ENCODE measurements at places on chromosomes 11 and 22. TPM values are rescaled to one million over a fixed set of nuclear protein-coding genes. Genes with fewer than 3 reads are reported as not detected.

The MB gene
- not detected for total RNA-seq

The SLC22A9 gene
- not detected for total RNA-seq

The KCNJ11 gene
- not detected for total RNA-seq

The SYT12 gene
- 2.6 TPM for total RNA-seq

The OR4D5 gene
- total RNA-seq, result not detected

The NXPE2 gene
- total RNA-seq, result 0.07 TPM

The MFRP gene
- not detected for total RNA-seq

The C11orf52 gene
- total RNA-seq, result 0.23 TPM

The KRTAP5-2 gene
- total RNA-seq, result not detected

The OR2AG1 gene
- not detected for total RNA-seq

The NXPE1 gene
- total RNA-seq, result not detected

The SLC22A8 gene
- total RNA-seq, result not detected

The VPS26B gene
- total RNA-seq, result 43.1 TPM

The CRYBA4 gene
- not detected for total RNA-seq

The ABTB2 gene
- 9.9 TPM for total RNA-seq

The POU2AF3 gene
- not detected for total RNA-seq

The ZBTB16 gene
- total RNA-seq, result under 0.01 TPM

The CSRP3 gene
- total RNA-seq, result not detected

Data from smooth muscle cell of the pulmonary artery (primary cell).